ENCODE measurements at places on chromosomes 3 and 15. TPM values are rescaled to one million over a fixed set of nuclear protein-coding genes. Genes with fewer than 3 reads are reported as not detected.

DNA sequence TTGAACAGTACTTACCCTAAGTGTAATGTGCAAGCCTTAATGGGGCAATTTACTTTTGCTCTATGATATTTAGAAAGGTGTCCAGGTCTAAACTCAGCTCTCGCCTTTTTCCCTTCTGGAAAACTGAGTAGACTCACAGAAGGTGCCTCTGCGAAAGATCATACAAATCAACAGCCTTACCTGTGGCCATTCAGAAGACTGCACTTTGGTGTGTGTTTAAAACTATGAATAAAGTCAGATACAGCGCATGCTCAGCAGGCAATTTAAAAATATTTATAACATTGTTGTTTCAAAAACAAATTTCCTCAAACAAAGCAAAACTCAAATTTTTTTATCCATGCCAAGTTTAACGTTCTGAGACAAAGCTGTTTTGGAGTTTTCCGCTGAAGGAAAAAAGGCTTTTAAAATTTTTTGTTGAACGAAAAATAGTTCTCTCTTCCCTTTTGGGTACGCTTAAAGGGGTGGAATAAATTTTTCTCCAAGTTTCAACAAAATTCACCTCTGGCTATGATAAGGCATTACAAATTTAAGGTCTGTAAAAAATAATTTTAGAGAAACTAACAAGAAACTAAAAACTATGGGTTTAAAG lies 156.3 kb downstream of the TIGIT start:
- H3K27me3 ChIP-seq = no peaks in the 10 kb centered on the region
- no peak overlapping the region for H3K4me3 ChIP-seq
- H3K27ac ChIP-seq = peak overlapping the region; percentile 87
- no peak for DNase-seq
- H3K4me1 ChIP-seq = peaks cover 46% of the 10 kb centered on the region

DNA sequence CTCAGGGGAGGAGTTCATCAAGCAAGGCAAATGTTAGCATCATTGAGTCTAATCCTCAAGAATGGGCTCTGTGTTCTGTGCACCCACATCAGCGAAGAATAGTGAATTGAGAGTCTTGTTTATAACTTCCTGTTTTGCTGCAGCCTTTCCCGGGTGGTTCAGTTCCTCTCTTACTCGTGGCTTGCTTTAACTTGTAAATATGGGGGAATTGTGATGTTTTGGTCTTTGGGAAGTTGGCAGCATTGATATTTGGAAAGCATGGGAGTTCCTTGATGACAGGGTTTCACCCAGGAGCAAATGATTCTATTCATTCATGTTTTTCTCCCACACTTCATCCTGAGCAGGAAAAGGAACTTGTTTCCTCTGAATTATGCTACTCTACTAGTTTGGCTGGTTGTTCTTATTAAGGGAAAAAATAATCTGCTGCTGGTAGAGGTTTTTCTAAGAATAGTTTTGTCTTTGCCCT lies 40.4 kb downstream of the GPD1L start:
- no peaks in the 10 kb centered on the region for H3K36me3 ChIP-seq
- H3K4me3 ChIP-seq = no peak overlapping the region
- no peaks in the 10 kb centered on the region for H3K4me1 ChIP-seq
- no peak overlapping the region for H3K27ac ChIP-seq

HRG gene
- polyA plus RNA-seq = not detected

STAB1 gene
- 1,593 TPM for polyA plus RNA-seq

DNA sequence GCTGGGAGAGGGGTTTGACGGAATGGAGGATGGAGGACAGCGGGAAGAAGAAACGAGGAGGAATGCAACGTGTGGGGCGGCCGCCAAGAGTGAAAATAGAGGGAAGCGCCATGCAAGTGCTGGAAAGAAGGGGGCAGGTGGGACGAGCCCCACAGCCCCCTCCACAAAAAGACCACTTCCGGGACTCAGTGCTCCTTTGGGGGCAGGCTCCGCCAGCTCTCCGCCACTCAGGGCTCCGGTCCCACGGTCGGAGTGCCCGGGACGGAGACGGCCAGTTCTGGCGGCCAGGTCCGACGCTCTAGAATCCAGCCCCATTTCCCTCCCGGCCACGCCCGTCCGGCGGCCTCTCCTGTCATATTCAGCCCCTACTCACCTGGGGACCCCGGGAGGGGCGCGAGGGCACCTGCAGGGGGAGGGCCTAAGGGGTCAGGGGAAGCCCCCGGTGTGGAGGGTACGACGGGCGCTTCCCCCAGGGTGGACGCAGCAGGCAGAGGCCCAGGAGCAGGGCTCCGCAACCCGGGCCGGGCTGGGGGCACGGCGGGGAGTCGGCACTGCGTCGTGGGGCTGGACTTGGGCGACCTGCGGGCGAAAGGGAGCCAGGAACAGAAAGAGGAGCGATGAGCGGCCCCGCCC lies 25.5 kb upstream of the CSPG4 start:
- DNase-seq = no peak
- no peaks in the 10 kb centered on the region for H3K27me3 ChIP-seq
- no peak overlapping the region for H3K27ac ChIP-seq
- H3K36me3 ChIP-seq = no peaks in the 10 kb centered on the region
- peak overlapping the region; percentile 48 for H3K4me3 ChIP-seq

DNA sequence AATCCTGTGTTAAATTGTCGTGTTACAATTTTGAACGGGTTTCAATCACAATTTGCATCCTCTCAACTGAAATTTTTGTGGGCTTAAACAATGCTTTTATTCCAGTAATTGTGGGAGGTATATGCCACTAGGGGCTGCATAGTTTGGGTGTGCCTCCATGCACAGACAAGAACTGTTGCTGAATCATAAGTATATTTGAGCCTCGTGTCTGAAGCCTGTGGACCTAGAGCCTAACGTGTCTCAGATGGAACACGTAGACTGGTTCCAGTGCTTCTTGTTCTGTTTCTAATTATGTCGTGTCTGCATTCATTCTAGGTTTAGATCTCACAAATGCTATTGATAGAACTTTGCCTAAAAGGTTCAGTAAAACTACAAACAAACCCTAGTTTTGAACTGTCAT lies 363.4 kb downstream of the RBMS3 start:
- H3K4me1 ChIP-seq = peaks cover 49% of the 10 kb centered on the region
- H3K36me3 ChIP-seq = no peaks in the 10 kb centered on the region

GRCh38 chr3:20480786-20481365 lies 294.9 kb upstream of the SGO1 start:
- no peaks in the 10 kb centered on the region for H3K4me1 ChIP-seq
- DNase-seq = no peak
- no peaks in the 10 kb centered on the region for H3K36me3 ChIP-seq
- no peak overlapping the region for H3K4me3 ChIP-seq
- no peaks in the 10 kb centered on the region for H3K27me3 ChIP-seq

GRCh38 chr15:84731774-84732173 lies 15.8 kb upstream of the SEC11A start:
- H3K36me3 ChIP-seq = no peaks in the 10 kb centered on the region
- no peak for DNase-seq
- H3K27ac ChIP-seq = no peak overlapping the region
- no peak overlapping the region for H3K4me3 ChIP-seq
- H3K27me3 ChIP-seq = no peaks in the 10 kb centered on the region

DNA sequence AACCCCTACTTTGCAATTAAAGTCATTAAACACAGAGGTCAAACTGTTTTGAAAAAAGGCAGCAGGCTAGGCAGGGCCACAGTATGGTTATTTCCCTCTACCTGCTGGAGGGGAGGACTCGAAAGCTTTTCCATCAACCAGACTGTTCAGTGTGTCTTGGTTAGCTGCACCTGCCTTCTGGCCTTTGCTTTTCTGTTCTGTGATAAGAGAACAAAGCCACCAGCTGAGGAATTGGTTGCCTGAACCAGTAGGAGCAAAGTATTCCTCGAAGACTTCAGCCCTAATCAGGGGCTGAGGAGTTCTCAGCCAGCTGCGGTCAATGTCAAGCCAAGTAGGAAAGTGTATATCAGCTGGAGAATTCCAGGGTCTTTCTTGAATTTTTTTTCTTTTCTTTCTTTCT lies 132.5 kb downstream of the SOX2 start:
- H3K36me3 ChIP-seq = no peaks in the 10 kb centered on the region
- H3K4me3 ChIP-seq = no peak overlapping the region
- no peak overlapping the region for H3K27ac ChIP-seq
- no peak for DNase-seq
- H3K27me3 ChIP-seq = no peaks in the 10 kb centered on the region

P2RY14 gene
- polyA plus RNA-seq = 0.57 TPM

DNA sequence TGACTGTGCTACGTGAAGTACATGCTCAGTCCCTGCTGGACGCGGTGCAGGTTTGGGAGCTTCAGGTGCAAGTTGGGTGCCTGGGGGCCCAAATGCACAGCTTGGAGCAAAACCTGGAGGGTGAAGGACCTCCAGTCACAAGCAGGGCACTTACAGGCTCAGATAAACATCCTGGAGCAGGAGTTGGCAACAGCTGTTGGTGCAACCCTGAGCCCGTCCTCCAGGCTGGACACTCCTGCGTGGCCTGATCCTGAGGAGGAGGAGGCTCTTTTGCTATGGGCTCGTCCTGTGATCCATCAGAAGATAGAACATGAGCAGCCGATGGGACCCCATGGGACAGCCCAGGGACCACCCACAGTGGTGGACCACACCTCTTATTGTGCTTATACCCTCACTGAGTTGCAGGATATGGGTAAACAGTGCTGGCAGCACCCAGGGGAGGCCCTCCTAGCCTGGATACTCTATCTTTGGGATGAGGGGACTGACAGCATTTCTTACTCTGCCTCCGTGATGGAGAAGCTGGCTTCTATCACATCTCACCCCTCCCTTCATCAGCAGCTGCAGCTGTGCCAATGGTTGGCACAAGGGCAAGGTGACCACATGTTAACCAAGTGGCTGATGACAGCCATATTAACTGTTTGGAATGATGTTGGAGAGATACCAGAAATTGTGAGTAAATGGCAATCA lies 301.6 kb downstream of the ZPLD1 start:
- H3K27ac ChIP-seq = no peak overlapping the region
- no peak for DNase-seq
- H3K4me3 ChIP-seq = no peak overlapping the region
- H3K27me3 ChIP-seq = no peaks in the 10 kb centered on the region

TMCO5A gene
- polyA plus RNA-seq = not detected

GRCh38 chr3:151322511-151322910 lies 5.9 kb upstream of the GPR87 start:
- H3K27me3 ChIP-seq = no peaks in the 10 kb centered on the region
- no peak overlapping the region for H3K4me3 ChIP-seq
- H3K27ac ChIP-seq = no peak overlapping the region
- H3K36me3 ChIP-seq = no peaks in the 10 kb centered on the region
- H3K4me1 ChIP-seq = peaks cover 8% of the 10 kb centered on the region

- peaks cover 13% of the 10 kb centered on the region for H3K4me1 ChIP-seq
- no peak overlapping the region for H3K4me3 ChIP-seq
- peaks cover 7% of the 10 kb centered on the region for H3K36me3 ChIP-seq
- DNase-seq = no peak
These were observed 22.8 kb downstream of the EHD4 start for GRCh38 chr15:41949401-41950126.

CA12 gene
- polyA plus RNA-seq = 0.08 TPM

ECE2 gene
- 15.2 TPM for polyA plus RNA-seq

- H3K27me3 ChIP-seq = no peaks in the 10 kb centered on the region
- peaks cover 46% of the 10 kb centered on the region for H3K4me1 ChIP-seq
- DNase-seq = no peak
- no peak overlapping the region for H3K4me3 ChIP-seq
These were observed 19.6 kb downstream of the ATG7 start for GRCh38 chr3:11291808-11292207.

- DNase-seq = no peak
- H3K4me3 ChIP-seq = no peak overlapping the region
- no peaks in the 10 kb centered on the region for H3K36me3 ChIP-seq
- no peak overlapping the region for H3K27ac ChIP-seq
These were observed 97.0 kb upstream of the NMNAT3 start for GRCh38 chr3:139774560-139775302.

GRCh38 chr3:63872135-63872924 lies 8.7 kb downstream of the ATXN7 start:
- no peak overlapping the region for H3K27ac ChIP-seq
- no peaks in the 10 kb centered on the region for H3K36me3 ChIP-seq
- H3K27me3 ChIP-seq = no peaks in the 10 kb centered on the region
- no peak for DNase-seq
- H3K4me3 ChIP-seq = no peak overlapping the region

- H3K36me3 ChIP-seq = no peaks in the 10 kb centered on the region
- no peaks in the 10 kb centered on the region for H3K4me1 ChIP-seq
- H3K27ac ChIP-seq = no peak overlapping the region
- no peaks in the 10 kb centered on the region for H3K27me3 ChIP-seq
- no peak for DNase-seq
These were observed 110.4 kb downstream of the ADAMTSL3 start for GRCh38 chr15:83764201-83764838.

GNAT1 gene
- not detected for polyA plus RNA-seq

CPOX gene
- polyA plus RNA-seq = 9.0 TPM
